ENCODE measurements at places on chromosomes 11 and 22.

- DNase-seq, result no peak
These were observed 542.0 kb downstream of the FAM181B start for GRCh38 chr11:82191695-82192094.

GRCh38 chr11:116535120-116535519 lies 237.7 kb downstream of the BUD13 start:
- DNase-seq, result no peak

- DNase-seq, result no peak
These were observed 2.6 kb upstream of the PATZ1 start for GRCh38 chr22:31348766-31349165.

DNA sequence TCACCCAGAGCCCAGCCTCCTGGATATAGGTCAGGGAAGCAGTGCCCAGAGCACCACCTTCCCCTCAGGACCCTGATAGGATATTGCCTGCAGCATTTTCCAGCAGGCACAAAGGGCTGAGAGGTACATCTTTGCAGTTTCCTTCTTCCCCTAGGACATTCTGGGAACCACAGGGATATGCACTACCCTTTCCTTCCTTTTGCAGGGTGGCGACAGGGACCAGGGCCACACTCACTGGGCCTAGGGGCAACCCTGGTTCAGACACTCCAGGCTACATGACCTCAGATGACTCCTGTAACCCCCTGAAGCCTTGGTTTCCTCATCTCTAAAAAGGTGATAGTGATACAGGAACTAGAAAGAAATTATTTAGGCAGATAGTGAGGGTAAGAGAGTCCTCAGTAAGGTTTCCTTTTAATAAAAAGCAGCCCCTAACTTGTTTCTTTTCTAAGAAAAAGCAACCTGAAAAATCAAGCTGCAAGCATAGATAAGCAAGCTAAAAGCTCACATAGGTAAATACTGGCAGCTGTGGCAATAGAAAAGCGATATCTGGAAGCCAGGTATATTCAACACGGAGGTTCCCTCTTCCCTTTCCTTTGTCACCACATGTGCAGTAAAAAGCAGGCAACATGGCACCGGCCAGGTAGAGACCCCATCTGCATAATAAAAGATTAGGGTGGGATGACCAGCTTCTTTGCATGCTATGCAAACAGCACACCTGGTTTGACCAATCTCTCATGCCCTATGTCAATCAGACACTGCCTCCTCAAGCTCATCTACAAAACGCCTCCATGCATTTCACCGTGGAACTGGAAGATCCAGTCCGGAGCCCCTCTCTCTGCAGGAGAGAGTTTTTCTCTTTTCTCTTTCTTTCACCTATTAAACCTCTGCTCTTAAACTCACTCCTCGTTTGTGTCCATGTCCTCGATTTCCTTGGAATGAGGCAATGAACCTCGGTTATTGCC lies 13.2 kb upstream of the MRGPRX2 start:
- DNase-seq, result no peak

DNA sequence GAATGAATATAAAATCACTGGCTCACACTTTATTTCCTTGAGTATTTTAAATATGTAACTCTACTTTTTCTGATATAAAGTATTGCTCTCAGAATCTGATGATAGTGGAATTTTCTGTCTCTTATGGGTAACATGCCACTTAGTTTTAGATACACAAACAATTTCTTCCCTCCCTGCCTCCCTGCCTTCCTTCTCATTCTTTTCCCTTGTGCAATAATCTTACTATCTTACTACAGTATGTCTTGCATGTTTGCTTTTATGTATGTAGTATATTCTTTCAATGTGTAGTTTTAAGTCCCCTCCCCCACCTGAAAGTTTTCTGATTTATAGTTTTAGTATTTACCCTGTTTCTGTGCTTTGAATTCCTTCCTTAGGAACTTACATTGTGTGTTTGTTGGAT lies 48.4 kb downstream of the INSC start:
- DNase-seq, result no peak

GRCh38 chr22:50717709-50718351 lies 20.2 kb upstream of the ACR start:
- DNase-seq, result no peak

- DNase-seq, result no peak
These were observed 80.5 kb downstream of the TP53I11 start for GRCh38 chr11:44870181-44870580.

DNA sequence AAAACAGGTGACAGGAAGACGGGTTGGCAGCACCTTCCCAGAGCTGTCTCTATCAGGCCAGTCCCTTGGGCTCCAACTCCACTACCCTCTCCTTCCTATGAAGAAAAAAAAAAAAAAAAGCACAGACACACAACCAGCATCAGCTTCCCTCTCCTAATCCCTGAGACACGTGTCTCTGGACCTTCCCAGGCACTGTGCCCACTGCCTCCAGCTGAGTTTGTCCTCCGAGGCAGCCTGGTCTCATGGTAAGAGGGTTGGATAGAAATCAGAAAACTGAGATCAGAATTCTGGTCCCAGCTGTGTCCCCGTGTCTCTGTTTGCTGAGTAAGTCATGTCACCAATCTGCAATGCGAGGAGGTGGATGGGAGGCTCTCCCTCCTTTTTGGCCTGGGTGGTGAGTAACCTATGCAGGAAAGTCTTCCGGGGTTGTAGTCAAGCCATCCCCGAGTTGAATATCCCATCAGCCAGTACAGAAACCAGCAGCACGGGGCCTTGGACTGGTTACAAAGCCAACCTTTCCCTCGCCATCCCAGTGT lies 193.7 kb upstream of the TBCEL start:
- no peak for DNase-seq

DNA sequence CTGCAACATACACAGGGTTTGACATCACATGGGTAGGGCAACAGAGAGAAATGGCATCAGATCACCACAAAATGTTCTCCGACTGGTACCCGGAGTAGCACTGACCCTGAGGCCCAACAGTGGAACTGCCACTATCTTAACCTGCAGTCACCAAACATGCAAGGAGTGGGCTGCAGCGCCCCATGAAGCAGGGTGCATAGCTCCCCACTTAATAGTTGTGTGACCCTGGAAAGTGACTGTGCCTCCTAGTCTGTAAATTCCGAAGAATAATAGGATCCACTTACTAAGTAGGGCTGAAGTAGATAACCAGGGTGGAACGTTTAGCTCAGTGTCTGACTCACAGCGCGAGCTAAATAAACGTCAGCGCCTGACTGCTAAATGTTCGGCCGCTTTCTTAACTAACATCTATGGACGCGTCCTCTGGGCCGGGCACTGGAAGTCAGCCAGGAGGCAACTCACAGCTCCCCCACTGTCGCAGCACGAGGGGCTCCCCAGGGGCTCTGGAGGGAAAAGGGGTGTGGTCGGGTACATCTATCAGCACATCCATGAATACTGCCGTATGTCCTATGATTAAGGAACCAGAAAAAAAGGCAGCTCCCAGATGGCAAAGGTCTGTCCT lies 777 bp downstream of the LTO1 start:
- DNase-seq, result no peak

GRCh38 chr11:129317571-129317970 lies 58.1 kb upstream of the BARX2 start:
- no peak for DNase-seq

- no peak for DNase-seq
These were observed 3.2 kb downstream of the SLC22A8 start for GRCh38 chr11:63012430-63012829.

GRCh38 chr11:2297623-2298030 lies 4.1 kb downstream of the C11orf21 start:
- no peak for DNase-seq

DNA sequence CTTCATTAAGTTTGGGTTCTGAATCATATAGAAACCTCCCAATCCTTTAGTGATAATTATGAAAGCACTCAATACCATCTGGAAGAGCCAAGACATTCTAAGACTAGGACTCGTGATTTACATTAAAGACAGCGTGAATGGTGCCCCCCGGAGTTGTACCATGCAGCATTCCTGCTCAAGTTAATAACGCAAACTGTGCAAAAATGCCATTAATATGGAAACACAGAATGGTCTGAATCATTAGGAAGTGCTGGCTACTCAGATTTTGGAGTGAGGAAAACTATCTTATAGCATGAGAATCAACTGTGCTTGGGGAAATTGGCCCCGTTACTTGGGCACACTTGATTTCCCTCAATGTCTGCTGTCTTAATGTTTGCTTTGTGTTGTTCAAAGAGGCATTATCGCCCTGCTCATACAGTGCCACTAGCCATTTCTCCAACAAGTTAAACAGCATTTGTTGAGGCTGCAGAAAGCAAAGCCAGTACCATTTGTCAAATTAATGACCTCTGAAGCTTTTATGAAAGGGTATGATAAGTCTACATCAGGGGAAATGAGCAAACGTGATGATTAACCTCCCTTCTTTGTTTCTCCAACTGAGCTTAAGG lies 18.5 kb upstream of the TPH1 start:
- no peak for DNase-seq

GRCh38 chr22:20469110-20469868 lies 26.3 kb downstream of the KLHL22 start:
- DNase-seq, result no peak

GRCh38 chr11:118917481-118918127 lies 8.1 kb downstream of the BCL9L start:
- peak; percentile 80 for DNase-seq

DNA sequence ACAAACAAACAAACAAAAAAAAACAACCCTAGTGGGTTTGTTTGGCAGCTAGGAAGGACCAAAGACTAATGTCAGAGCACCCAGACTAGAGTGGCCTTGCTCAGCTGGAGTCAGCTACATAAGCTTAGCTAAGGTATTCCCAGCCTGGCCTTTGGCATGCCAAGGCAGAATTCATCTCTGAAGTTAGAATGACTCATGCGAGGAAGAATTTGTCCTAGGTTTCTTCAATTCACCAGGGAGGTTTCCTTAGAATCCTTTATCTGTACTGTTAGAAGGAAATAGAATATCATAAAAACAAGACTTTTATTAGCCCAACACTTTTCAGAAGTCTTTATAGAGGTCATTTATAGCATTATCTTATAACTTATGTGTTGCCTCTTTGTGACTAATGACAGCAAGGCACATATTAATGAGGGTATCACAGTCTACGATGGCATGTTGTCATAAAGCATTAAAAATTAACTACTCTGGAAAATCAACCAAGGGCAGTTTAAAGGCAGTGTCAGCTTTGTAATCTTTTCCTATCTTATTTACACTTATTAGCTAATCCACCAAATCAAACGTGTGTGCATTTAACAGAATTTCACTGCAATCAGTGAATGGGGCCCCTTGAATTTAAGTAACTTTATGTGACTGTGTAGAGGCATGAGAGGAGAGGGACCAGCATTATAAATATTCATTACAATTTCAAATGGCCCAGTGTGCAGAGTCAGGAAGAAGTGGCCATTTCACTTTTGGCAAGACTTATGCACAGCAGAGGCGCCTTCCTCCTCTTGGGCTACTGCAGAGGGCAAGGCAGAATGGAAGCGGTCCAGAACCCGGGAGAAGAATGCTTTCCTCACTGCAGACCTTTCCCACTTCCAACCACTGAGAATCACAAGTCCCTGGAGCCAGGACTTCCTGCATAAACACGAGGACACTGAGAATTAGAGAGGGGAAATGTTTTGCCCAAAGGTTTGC lies 36.3 kb downstream of the SLC5A1 start:
- no peak for DNase-seq

GRCh38 chr11:30830681-30831080 lies 244.5 kb upstream of the MPPED2 start:
- no peak for DNase-seq

DNA sequence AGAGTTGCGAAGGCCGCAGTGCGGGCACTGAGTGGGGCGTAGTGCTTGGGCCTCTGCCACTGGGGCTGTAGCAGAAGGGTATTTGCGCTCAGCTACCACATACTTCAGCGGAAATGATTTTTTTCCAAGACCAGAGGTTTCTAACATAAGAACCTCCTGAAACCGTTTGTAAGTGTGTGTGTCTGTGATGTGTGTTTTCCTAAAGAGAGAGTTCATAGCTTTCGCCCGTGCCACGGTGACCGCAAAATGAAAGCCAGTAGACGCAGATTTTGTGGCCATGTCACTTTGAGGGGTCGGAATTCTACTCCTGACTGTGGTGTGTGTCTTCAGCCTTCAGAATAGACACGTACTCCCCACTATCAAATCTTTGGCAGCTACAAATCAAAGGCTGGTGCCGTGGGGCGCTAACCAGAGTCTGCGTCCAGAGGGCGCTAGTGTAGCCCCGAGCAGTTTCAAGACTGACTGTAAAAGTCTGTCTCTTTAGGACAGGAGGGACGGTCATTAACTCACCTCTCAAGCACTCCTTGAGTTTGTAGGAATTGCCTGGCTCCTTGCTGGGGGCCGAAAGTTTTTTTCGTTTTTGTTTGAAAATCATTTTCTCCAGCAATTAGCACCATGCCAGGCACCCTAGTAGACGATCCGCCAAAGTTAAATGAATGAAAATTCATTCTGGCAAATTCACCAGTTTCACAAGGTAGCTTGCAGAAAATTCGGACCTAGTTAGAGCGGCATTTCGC lies 2.5 kb upstream of the CALCA start:
- peak; percentile 41 for DNase-seq

- DNase-seq, result peak; percentile 27
These were observed 1.3 kb downstream of the TP53I11 start for GRCh38 chr11:44949160-44950030.

DNA sequence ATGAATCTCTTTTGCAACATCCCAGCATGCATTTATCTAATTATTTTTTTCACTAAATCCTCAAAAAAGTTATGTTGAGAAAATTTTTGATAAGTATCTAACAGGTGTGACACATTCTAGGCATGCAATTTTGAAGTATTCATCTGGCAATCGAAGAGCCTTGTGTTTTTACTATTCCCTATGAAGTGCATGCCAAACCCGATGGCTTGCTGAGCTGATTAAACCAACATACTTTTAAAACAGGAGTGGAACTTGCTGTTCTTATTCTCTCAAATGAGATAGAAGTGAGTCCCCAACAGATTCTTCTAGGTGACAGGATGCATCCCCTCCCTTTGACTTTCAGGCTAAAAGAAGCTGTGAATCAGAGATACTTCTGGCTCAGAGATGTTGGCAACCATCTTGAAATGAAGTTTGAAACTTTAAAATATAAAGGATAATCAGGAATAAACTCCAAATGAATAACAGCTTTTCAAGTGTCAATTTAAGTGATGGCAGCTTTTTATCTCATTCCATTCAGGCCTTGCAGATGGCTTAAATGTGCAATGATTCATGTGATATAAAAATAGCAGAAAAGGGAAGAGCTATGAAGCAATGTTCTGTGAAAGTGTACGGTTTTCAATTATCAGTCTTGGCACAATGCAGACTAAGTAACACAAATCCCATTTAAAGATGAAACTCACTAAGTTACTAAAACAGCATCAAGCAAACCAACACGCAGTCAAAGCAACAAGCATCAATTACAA lies 67.7 kb downstream of the APOL5 start:
- DNase-seq, result no peak

DNA sequence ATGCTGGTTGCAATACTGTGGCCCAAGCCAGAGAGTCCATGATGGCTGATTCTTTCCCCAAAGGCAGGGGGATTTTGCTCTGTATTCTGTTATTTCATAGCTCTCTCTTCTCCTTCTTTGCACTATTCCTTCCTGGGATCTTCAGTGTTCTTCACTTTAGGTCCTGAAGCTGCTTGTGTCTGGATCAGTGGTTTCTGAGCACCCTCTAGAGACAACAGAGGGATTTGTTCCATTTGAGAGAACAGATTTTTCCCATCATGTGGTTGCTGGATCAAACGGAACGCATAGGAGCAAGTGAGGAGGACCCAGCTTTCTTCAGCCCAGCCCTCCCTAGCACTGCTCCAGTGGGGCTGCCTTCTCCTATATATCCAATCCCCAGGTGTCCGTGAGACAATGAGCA lies 68.7 kb upstream of the SYN3 start:
- no peak for DNase-seq
